ENCODE measurements at places on chromosomes 2 and 18.

DNA sequence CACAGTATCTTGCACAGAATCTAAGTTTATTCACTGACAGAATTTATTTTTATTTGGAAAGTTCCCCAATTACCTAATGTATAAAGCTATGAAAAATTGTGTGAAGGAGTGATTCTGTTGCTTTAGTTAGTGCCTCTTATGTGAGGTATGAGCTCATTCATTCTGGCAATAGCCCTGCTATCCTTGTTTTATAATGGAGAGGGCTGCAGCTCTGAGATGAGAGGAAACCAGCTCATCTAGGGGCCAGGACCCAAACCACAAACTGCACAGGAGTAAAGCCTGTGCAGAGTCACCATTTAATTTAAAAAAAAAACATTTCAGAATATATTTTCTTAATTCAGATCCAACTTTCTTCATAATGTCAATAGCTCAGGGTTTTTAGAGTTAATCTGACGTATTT lies 383.0 kb downstream of the TMEM182 start:
- DNase-seq = no peak

GRCh38 chr18:75739682-75740081 lies 312.2 kb upstream of the SMIM21 start:
- no peak for DNase-seq

DNA sequence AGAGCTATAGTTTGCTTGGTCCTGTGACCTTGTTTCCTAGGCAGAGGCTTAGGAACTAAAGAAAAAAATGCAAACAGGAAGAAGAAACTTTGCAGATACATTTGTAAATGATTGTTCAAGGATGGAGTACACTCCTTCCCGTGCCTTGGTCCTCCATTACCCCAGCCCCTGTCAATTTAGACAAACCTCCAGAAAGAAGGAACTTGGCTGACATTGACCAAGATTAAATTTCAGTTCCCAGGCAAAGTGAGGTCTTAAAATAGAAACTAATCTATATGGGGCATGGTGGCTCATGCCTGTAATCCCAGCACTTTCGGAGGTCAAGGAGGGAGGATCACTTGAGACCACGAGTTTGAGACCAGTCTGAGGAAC lies 179.9 kb upstream of the FN1 start:
- no peak for DNase-seq

DNA sequence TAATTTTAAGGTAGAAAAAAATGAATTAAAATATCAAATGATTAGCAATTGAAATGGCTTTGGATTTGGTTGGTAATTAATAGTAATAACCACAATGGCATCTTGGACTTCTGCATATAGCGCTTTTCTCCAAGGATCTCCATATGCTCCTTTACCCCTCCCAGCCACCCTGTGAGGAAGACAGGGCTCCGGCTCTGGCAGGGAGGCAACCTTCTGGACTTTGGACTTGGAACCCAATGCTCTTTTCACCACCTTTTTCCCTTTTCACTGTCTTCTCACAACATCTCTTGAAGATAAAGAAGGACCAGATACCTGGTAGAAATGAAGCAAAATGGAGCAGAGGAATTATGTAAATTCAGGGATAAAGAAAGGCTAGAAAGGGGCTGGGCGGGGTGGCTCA lies 23.8 kb upstream of the SERTAD2 start:
- no peak for DNase-seq

DNA sequence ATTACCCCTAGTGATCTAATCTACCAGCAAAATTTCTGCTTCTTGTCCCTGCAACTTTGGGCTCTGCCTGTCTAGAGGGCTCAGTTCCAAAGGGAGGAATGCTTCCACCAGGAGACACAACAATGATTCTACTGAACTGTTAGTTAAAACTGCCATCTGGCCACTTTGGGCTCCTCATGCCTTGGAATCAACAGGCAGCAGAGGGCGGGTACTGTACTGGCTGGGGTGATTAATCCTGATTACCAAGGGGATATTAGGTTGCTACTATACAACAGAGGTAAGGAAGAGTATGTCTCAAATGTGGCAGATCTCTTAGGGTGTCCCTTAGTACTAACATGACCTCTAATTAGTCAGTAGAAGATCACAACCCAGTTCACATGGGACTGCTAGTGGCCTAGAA lies 21.4 kb downstream of the HADHA start:
- DNase-seq = no peak

DNA sequence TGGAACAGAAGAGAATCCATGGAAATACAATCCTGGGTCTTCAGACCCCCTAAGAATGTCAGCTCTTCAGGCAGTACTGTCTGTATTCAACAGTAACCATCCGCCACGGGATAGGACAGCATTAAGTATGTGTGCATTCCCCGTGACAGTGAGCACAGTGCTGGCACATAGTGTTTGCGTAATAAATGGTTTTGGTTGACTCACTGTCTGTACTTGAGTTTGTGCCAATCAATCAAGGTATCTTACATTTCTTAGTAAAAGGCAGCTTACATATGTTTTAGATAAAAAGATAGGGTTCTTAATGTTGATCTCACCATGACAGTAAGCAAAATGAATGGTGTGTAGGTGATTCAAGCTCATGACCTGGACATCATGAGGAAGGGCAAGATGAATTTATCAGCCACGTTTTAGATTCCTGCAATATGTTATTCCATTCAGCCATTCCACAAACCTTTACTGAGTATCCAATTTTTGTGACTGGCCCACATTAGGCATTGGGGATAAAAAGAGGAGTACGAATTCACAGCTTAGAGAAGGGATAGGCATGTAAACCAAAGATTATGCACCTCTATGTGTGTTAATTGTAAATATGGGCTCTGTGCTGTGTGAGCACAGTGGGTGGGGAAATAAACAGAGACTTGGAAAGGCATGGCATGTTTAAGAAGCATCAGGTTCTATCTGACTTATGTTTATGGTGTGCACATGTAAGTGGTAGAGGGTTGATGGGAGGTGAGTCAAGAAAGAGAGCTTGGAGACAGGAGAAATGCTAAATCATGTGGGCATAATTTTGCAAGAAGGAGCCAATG lies 258.8 kb downstream of the SLC8A1 start:
- DNase-seq = no peak

GRCh38 chr2:109016376-109016775 lies 27.4 kb upstream of the EDAR start:
- DNase-seq = no peak

DNA sequence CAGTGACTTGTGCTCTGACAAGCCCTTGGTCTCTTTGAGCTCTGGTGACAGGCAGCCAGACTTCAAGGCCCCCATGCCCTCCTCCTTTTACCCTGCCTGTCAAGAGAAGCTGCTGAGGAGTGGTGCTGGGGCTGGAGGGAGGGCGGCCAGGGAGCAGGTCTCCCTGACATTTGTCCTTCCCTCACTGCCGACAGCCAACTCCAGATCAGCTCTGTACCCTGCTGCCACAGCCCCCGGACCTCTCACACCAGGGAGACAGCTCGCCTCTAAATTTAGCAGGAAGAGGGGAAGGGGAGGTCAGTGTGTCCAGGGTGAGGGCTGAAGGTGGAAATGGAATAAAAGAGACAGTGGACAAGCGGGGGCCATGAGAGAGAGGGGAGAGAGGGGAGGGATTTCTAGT lies 155.8 kb downstream of the TDRD15 start:
- no peak for DNase-seq

- no peak for DNase-seq
Observed at GRCh38 chr2:18498531-18498930, 61.9 kb downstream of the RDH14 start.

- no peak for DNase-seq
Observed at GRCh38 chr2:108194409-108195132, 45.2 kb upstream of the SULT1C3 start.

GRCh38 chr2:175181877-175182308 lies 383 bp upstream of the ATP5MC3 start:
- DNase-seq = no peak

GRCh38 chr2:144914113-144914512 lies 394.2 kb upstream of the ZEB2 start:
- DNase-seq = no peak

GRCh38 chr2:152347076-152347475 lies 12.1 kb downstream of the FMNL2 start:
- DNase-seq = no peak

- DNase-seq = no peak
Observed at GRCh38 chr2:85684380-85684779, 9.8 kb upstream of the GNLY start.

- no peak for DNase-seq
Observed at GRCh38 chr2:72261076-72261475, 113.4 kb upstream of the CYP26B1 start.

DNA sequence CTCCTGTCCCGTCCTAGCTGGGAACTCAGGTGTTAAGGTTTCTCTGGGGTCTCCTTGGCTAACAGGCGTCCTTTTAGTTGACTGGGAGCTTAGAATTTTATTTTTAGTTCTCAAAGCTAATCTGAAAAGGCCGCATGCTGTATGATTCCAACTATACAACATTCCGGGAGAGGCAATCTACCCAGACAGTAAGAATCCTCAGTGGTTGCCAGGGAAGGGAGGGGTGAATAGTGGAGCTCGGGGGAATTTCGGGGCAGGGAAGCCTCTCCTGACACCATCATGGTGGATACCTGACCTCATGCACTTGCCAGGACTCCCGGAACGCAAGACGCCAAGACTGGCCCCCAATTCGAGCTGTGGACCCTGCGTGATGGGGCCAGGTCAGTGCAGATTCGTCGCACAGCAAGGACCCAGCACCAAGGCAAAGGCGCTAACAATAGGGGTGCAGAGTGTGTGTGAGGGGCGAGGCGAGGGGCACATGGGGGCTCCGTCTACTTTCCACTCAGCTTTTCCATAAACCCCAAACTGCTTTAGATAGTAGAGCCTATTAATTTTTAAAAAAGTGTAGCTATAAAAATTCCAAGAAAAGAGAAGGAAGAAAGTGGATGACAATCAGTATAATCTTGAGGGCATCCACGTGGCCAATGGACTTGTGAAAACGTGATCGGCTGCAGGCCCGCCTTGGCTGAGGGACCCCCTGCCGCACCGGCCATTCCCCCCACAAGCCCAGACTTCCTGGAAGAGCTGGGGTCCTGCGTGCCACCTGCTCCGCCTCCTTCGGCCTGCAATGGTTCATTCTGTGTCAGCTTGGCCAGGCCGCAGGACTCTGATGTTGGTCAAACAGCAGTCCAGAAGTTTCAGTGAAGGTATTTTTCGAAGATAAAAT lies 17.3 kb downstream of the PDCD1 start:
- DNase-seq = no peak

GRCh38 chr2:191565647-191566198 lies 112.2 kb upstream of the NABP1 start:
- no peak for DNase-seq

DNA sequence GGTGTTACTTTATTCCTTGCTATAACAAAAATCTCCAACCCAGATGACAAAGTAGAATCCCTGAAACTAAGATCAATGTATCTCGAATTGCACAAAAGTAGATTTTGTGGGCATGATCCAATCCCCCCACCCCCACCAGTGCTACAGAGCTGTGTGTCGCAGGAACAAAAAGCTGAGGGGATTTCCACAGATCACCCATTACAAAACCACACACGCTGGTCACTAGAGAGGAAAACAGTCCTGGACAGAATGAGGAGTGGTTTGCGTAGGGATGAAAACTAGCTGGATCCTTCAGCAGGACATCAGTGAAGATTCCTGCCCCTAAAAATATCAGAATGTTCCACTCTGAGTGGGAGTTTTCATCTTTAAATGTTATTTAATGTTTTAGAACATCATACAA lies 165.3 kb upstream of the STK17B start:
- DNase-seq = no peak

GRCh38 chr2:10238396-10238795 lies 64.3 kb upstream of the HPCAL1 start:
- DNase-seq = no peak

DNA sequence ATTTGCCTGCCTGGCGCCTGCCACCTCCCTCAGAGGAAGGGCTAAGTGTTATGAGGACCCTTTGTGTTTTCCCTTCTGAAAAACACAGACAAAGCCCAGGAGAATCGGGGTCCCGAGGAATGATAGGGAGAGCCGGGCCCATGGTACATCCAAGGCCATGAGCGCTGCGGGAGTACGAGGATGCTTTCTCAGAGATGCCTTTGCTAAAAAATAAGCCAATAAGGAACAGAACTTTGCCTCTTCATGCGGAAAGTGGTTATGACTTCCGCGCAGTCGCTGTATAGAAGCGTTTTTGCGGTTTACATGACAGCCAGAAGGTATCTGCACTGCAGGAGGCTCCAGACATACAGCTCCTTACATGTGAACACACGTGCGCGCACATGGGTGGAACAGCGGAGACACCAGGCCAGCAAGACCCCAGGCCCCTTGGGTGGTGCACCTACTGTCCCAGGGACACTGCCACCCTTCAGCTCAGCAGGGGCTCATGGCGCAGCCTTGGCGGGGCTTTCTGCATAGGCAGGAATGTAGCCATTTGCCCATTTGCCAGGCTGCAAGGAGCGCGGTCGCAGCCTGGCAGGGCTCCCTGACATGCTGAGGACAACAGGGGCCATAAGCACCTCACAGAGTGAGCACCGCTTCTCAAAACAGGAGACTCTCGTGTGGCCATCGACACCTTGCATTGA lies 252.4 kb upstream of the SALL3 start:
- no peak for DNase-seq

GRCh38 chr2:180728928-180729559 lies 251.4 kb upstream of the UBE2E3 start:
- DNase-seq = no peak

DNA sequence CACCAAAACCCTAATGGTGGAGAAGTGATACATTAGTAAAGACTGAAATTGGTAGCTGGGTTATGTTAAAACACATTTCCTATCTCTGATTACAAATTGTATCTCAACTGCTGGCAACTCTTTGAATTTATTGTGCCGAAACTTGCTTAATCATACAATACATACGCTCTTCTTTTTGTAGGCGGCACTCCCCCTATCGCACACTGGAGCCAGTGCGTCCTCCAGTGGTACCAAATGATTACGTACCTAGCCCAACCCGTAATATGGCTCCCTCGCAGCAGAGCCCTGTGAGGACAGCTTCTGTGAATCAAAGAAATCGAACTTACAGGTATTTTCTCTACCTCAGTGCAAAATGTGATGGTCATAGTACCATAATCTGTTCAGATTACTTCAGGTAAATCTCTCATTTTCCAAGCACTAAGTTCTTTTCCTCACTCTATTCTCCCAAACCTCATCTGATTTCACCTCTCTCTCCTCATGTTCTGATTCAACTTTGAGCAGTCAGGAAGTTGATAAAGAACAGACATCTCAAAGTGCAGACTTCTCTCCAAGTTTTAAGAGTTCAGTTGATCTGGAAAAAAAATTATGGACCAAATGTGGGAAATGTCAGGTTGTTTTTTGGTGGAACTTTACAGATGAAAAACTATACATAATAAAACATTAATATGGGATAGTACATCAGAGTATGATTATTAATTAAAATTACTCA lies 66.5 kb downstream of the ABI2 start:
- DNase-seq = no peak

- DNase-seq = no peak
Observed at GRCh38 chr2:43526994-43527393, 68.8 kb downstream of the THADA start.

GRCh38 chr18:62741118-62741566 lies 25.8 kb downstream of the PHLPP1 start:
- no peak for DNase-seq

Data from activated CD4-positive, alpha-beta T cell treated with anti-CD3 and anti-CD28 coated beads, Interleukin-2, amount 50 U/mL, for 1 hour (primary cell).